ENCODE measurements at places on chromosomes 7 and 10. TPM values are rescaled to one million over a fixed set of nuclear protein-coding genes. Genes with fewer than 3 reads are reported as not detected.

- DNase-seq, result no peak
- H3K36me3 ChIP-seq, result no peaks in the 10 kb centered on the region
- H3K4me1 ChIP-seq, result no peaks in the 10 kb centered on the region
Observed at GRCh38 chr10:96896884-96897589, 64.9 kb downstream of the LCOR start.

DNA sequence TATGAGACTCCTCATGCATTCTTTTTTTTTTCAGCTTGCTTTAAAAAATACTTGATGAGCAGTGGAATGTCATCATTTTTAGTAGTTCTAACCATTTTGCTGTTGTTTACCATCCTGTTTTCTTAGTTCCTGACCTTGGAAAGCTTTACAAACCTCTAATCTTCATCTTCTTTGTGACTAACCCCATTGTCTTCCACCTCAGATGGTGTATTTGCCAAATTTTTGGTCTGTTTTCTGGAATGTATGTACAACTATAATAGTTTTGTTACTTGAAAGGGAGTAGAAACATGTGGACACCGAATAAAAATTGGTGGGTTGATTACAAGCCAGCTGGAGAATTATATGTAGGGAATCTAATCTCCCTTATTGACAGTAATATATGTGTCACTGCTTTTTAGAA lies 172.7 kb downstream of the SND1 start:
- DNase-seq, result no peak
- H3K27ac ChIP-seq, result no peak overlapping the region
- no peaks in the 10 kb centered on the region for H3K4me1 ChIP-seq

- no peaks in the 10 kb centered on the region for H3K36me3 ChIP-seq
- DNase-seq, result no peak
- peak overlapping the region; percentile 4 for H3K4me3 ChIP-seq
- H3K27me3 ChIP-seq, result no peaks in the 10 kb centered on the region
Observed at GRCh38 chr7:3592401-3593134, 291.5 kb downstream of the SDK1 start.

NEUROG3 gene
- total RNA-seq, result 3.1 TPM

DNA sequence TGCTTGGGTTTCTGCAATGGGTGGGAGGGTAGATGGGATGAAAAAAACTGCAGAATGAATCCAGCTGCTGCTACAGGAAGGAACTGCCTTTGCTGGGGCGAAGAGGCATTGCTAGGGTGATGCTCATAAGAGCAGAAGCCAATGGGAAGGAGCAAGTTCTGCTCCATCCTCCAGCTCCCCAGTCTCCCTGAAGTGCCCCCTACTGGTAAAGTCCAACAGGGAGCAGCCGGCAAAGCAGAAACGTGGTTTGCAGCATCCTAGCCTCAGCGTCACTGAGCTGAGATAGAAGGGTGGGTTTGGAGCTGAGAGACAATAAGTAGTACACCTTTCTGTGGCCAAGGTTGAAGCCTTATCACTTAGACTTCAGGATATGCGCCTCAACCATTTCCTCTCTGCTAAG lies 220.5 kb downstream of the CCSER2 start:
- H3K27ac ChIP-seq, result no peak overlapping the region
- no peaks in the 10 kb centered on the region for H3K36me3 ChIP-seq
- no peaks in the 10 kb centered on the region for H3K4me1 ChIP-seq
- no peaks in the 10 kb centered on the region for H3K27me3 ChIP-seq

DNA sequence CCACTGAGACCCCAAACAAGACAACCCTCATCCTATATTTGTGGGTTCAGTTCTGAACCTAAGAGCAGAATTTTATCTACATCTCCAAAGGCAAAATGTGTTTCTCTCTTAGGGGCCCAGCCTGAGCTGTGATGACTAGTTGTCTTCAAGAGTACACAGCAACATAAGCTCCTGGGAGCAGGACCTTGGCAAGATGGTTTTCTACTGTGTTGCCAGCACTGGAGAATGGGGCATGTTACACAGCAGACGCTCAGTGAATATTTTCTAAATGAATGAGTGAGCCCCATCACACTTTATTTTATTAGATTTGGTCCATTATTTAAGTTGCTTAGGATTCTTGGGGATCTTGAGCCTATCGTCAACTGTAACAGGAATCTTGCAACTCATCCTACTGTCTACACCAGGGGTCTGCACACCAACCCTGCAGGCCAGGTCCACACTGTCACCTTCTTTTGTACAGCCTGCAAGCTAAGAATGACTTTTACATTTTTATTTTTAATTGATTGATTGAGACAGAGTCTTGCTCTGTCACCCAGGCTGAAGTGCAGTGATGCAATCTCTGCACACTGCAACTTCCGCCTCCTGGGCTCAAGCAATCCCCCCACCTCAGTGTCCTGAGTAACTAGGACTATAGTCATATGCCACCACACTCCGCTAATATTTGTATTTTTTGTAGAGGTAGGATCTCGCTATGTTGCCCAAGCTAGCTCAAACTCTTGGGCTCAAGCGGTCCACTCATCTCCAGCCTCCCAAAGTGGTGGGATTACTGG lies 347.1 kb downstream of the FGFR2 start:
- H3K4me1 ChIP-seq, result no peaks in the 10 kb centered on the region
- no peaks in the 10 kb centered on the region for H3K36me3 ChIP-seq
- H3K4me3 ChIP-seq, result no peak overlapping the region
- DNase-seq, result no peak

SP4 gene
- total RNA-seq, result 3.9 TPM

GRCh38 chr10:62554632-62555199 lies 180.5 kb downstream of the ZNF365 start:
- H3K36me3 ChIP-seq, result no peaks in the 10 kb centered on the region
- H3K27me3 ChIP-seq, result no peaks in the 10 kb centered on the region
- DNase-seq, result peak; percentile 21
- no peak overlapping the region for H3K27ac ChIP-seq
- no peak overlapping the region for H3K4me3 ChIP-seq

POP7 gene
- total RNA-seq, result 43.4 TPM

STOX1 gene
- total RNA-seq, result 3.2 TPM

- H3K27me3 ChIP-seq, result peaks cover 70% of the 10 kb centered on the region
- no peak within 1 kb of the TSS for H3K27ac ChIP-seq
- H3K4me1 ChIP-seq, result no peaks in the 10 kb centered on the region
- DNase-seq, result no peak
- H3K4me3 ChIP-seq, result no peak within 1 kb of the TSS
- no peaks in the 10 kb centered on the region for H3K36me3 ChIP-seq
Observed at GRCh38 chr7:97024209-97025129, at the start of gene DLX5. DLX5 (minus strand) TSS chr7:97024831; CDS start chr7:97024623, 208 bp downstream.

UNC5B gene
- total RNA-seq, result 18.4 TPM

- H3K27me3 ChIP-seq, result no peaks in the 10 kb centered on the region
- H3K36me3 ChIP-seq, result no peaks in the 10 kb centered on the region
- H3K27ac ChIP-seq, result no peak overlapping the region
Observed at GRCh38 chr10:119759832-119760231, 34.0 kb downstream of the INPP5F start.

ICA1 gene
- total RNA-seq, result 47.5 TPM

DNA sequence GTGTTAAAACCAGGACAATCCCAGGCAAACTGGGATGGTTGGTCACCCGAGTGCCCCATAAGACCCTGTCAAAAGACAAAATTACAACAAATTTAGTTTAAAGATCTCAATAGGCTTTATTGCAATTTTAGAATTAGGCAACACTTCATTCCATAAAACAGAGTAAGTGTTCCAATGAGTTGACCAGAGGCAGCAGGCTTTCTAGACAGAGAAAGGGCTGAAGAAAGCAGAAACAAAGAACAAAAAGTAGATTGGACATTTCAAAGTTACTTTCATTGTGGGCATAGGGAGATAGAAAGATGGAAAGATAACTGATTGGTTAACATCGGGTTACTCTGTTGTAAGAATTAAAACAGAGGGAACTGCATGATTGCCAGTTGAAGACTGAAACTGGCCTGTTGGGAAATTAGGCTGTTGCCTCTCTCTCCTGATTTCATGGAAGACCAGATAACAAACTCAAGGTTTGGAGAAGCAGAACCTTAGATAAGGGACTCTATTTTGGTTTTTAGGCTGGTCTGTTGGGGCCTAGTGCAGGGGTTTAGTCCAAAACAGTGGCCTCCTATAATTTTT lies 36.3 kb downstream of the ENTPD1 start:
- H3K36me3 ChIP-seq, result no peaks in the 10 kb centered on the region
- H3K27ac ChIP-seq, result peak overlapping the region; percentile 29
- no peaks in the 10 kb centered on the region for H3K4me1 ChIP-seq
- no peak for DNase-seq

DNA sequence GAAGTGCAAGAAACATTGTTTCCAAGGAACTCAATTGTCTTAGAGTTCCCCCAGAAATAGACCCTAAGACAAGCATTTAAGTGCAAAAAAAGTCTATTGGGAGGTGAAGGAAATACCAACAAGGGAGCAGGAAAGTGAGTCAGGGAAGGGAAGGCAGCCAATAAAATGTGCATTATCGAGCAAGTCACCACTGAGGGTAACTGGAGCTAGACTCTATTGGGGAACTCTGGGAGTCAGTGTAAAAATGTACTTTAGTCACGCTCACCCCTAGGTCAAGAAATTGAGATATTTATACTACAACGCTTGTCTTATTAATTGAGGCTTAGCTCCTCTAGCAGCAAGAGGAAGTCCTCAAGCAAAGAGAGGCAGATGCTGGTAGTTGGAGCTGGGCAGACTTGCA lies 137.7 kb downstream of the RTKN2 start:
- H3K27ac ChIP-seq, result no peak overlapping the region
- DNase-seq, result no peak
- H3K4me3 ChIP-seq, result no peak overlapping the region
- H3K27me3 ChIP-seq, result no peaks in the 10 kb centered on the region
- no peaks in the 10 kb centered on the region for H3K4me1 ChIP-seq
- no peaks in the 10 kb centered on the region for H3K36me3 ChIP-seq

DNA sequence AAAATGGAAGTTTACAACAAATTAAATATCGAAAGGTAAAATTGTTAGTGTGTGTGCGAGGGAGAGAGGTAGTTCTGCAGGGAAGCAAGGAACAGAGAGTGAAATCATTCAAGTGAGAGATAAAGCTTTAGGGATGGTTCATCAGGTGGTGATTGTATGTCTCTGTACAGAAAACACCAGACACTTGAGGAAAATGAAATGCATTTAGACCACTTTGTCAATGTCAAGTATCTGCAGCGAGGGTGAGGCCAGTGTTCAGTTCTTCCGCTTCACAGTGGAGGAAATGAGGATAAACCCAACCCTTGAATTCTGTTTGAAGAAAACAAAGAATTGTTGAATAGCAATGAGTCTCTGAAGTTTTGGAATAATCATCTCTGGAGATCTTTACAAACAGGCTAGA lies 14.4 kb upstream of the ITGB1 start:
- no peak overlapping the region for H3K4me3 ChIP-seq
- no peaks in the 10 kb centered on the region for H3K36me3 ChIP-seq
- no peaks in the 10 kb centered on the region for H3K27me3 ChIP-seq
- H3K4me1 ChIP-seq, result no peaks in the 10 kb centered on the region

- no peaks in the 10 kb centered on the region for H3K4me1 ChIP-seq
- no peaks in the 10 kb centered on the region for H3K36me3 ChIP-seq
- H3K27ac ChIP-seq, result no peak overlapping the region
- no peak for DNase-seq
- H3K4me3 ChIP-seq, result no peak overlapping the region
Observed at GRCh38 chr7:47897831-47898230, 50.4 kb downstream of the PKD1L1 start.
